Endothelial cell (in vitro differentiated cells): ENCODE measurements at places on chromosomes 6 and 20. TPM values are rescaled to one million over a fixed set of nuclear protein-coding genes. Genes with fewer than 3 reads are reported as not detected.
A peak's percentile ranks its signal among the peaks of the same experiment; 100 is the strongest.

- DNase-seq = no peak
- H3K27me3 ChIP-seq = no peaks in the 10 kb centered on the region
- peaks cover 3% of the 10 kb centered on the region for H3K4me1 ChIP-seq
- H3K4me3 ChIP-seq = no peak overlapping the region
Observed at GRCh38 chr6:128403618-128404444, 116.6 kb downstream of the PTPRK start.

- no peaks in the 10 kb centered on the region for H3K4me1 ChIP-seq
- no peaks in the 10 kb centered on the region for H3K36me3 ChIP-seq
- H3K4me3 ChIP-seq = no peak overlapping the region
- no peak overlapping the region for H3K27ac ChIP-seq
- H3K27me3 ChIP-seq = no peaks in the 10 kb centered on the region
Observed at GRCh38 chr6:45686841-45687569, 309.3 kb upstream of the SUPT3H start.

GRCh38 chr6:37173493-37174195 lies 3.7 kb downstream of the PIM1 start:
- H3K27ac ChIP-seq = no peak overlapping the region
- DNase-seq = no peak
- H3K36me3 ChIP-seq = peaks cover 13% of the 10 kb centered on the region

DNA sequence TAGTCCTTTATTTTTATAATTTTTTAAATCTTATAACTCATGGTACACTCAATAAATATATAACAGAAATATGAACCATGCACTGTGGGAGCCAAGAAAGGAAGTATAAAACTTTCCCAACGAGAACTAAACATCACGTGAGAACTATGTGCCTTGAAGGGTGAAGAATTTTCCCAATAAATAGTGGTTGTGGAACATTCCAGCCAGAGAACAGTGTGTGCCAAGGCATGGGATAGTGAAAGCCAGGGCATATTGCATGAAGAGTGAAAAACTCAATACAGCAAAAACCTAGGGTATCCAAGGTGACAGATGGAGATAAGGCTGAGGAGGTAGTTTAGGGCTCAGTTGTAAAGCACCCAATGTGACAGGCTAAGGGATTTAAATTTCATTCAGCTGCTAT lies 86.1 kb downstream of the SIM1 start:
- no peak overlapping the region for H3K4me3 ChIP-seq
- H3K27ac ChIP-seq = no peak overlapping the region
- H3K36me3 ChIP-seq = no peaks in the 10 kb centered on the region

- H3K4me1 ChIP-seq = peaks cover 2% of the 10 kb centered on the region
- H3K27me3 ChIP-seq = no peaks in the 10 kb centered on the region
- no peak for DNase-seq
- H3K4me3 ChIP-seq = no peak overlapping the region
- H3K27ac ChIP-seq = no peak overlapping the region
Observed at GRCh38 chr6:52133324-52133723, 45.9 kb upstream of the PKHD1 start.

- no peak overlapping the region for H3K27ac ChIP-seq
- H3K4me3 ChIP-seq = no peak overlapping the region
- no peaks in the 10 kb centered on the region for H3K36me3 ChIP-seq
- no peaks in the 10 kb centered on the region for H3K4me1 ChIP-seq
- H3K27me3 ChIP-seq = no peaks in the 10 kb centered on the region
Observed at GRCh38 chr20:14830899-14831298, 493.5 kb upstream of the FLRT3 start.

GRCh38 chr20:846894-847278 lies 13.4 kb downstream of the FAM110A start:
- peaks cover 27% of the 10 kb centered on the region for H3K4me1 ChIP-seq
- H3K4me3 ChIP-seq = no peak overlapping the region
- no peaks in the 10 kb centered on the region for H3K36me3 ChIP-seq
- peaks cover 3% of the 10 kb centered on the region for H3K27me3 ChIP-seq

- peaks cover 2% of the 10 kb centered on the region for H3K27me3 ChIP-seq
- H3K4me1 ChIP-seq = peaks cover 6% of the 10 kb centered on the region
- DNase-seq = no peak
- H3K4me3 ChIP-seq = no peak overlapping the region
Observed at GRCh38 chr6:33888664-33889200, 84.9 kb upstream of the MLN start.

- no peak overlapping the region for H3K4me3 ChIP-seq
- H3K27ac ChIP-seq = peak overlapping the region; percentile 18
- H3K4me1 ChIP-seq = peaks cover 9% of the 10 kb centered on the region
- H3K36me3 ChIP-seq = peaks cover 14% of the 10 kb centered on the region
Observed at GRCh38 chr6:35079311-35080000, 61.7 kb downstream of the TCP11 start.

DNA sequence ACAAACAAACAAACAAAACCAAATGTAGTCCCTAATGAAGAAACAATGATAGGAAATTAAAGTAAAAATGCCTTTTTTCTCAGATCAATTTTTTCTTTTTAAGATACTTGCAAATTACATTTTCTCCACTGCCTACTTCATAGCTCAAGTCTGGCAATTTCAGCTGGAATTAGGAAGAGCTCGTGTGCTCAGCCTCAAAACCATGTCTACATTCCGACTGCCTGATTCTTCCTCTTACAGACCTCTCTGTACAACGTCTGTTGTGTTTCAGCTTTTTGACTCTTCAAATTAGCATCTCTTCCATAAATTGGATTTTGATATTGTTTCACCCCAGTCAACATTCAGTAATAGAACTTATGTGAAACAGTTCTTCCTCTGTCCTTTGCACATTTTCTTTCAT lies 9.3 kb upstream of the EDN1 start:
- H3K27ac ChIP-seq = no peak overlapping the region
- H3K4me3 ChIP-seq = no peak overlapping the region
- no peak for DNase-seq
- no peaks in the 10 kb centered on the region for H3K36me3 ChIP-seq
- no peaks in the 10 kb centered on the region for H3K27me3 ChIP-seq

- DNase-seq = no peak
- H3K36me3 ChIP-seq = no peaks in the 10 kb centered on the region
- H3K4me3 ChIP-seq = no peak overlapping the region
- H3K27me3 ChIP-seq = peaks cover 1% of the 10 kb centered on the region
- H3K4me1 ChIP-seq = peaks cover 17% of the 10 kb centered on the region
Observed at GRCh38 chr6:40685862-40686261, 98.7 kb upstream of the LRFN2 start.

DNA sequence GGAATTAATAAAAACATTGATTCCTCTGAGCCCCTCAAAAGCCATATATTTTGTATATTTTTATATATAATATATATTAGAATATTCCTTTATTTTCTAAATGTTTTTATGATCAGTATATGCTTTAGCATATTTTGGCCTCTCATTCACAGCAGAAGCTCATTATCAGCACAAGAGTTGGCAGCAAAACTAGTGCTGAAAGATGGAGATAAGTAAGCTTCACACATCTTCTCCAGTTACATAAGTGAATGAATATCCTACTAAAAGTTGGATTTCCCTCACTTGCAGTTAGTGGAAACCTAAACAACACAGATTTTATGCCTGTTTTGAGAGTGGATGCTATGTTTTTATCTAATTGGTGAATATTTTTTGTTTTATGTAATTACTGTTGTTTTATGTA lies 1303.8 kb upstream of the ADGRB3 start:
- H3K4me3 ChIP-seq = no peak overlapping the region
- no peak overlapping the region for H3K27ac ChIP-seq
- H3K36me3 ChIP-seq = no peaks in the 10 kb centered on the region

GRCh38 chr6:12968290-12968689 lies 251.7 kb downstream of the PHACTR1 start:
- H3K27me3 ChIP-seq = no peaks in the 10 kb centered on the region
- no peak overlapping the region for H3K4me3 ChIP-seq
- no peak for DNase-seq
- H3K36me3 ChIP-seq = peaks cover 7% of the 10 kb centered on the region
- no peak overlapping the region for H3K27ac ChIP-seq

DNA sequence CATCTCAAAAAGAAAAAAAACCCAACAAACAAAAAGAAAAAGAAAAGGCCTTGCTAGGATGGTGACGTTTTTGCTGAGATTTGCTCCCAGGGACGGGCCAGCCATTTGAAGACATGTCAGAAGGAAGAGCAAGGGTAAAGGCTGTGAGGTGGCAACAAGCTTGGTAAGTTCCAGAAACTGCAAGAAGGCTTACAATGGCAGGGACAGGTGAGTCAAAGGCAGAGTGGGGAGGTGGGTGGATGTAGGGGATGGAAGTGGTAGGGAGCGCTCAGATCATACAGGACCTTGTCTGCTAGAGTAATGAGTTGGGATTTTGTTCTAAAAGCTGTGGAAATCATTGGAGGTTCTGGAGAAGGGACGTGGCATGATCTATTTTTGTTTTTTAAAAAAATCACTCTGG lies 4.3 kb downstream of the KIF3B start:
- no peak for DNase-seq
- peaks cover 8% of the 10 kb centered on the region for H3K36me3 ChIP-seq
- peaks cover 16% of the 10 kb centered on the region for H3K4me1 ChIP-seq
- H3K27ac ChIP-seq = peak overlapping the region; percentile 55

- no peaks in the 10 kb centered on the region for H3K27me3 ChIP-seq
- no peak overlapping the region for H3K4me3 ChIP-seq
- no peaks in the 10 kb centered on the region for H3K36me3 ChIP-seq
- DNase-seq = no peak
- no peaks in the 10 kb centered on the region for H3K4me1 ChIP-seq
Observed at GRCh38 chr20:49456646-49457045, 25.8 kb downstream of the KCNB1 start.

DNA sequence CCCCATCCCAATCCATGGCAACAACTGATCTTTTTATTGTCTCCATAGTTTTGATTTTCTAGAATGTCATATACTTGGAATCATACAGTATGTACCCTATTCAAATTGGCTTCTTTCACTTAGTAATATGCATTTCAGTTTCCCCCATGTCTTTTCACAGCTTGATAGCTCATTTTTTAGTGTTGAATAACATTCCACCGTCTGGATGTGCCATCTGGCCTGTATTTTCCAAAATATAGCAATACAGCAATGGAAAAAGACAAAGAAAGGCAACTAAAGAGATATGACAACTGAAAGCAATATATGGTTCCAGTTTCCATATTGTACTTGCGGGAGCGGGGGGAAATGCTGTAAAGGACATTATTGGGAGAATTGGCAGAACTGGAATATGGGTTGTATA lies 166.4 kb upstream of the NT5E start:
- H3K4me1 ChIP-seq = no peaks in the 10 kb centered on the region
- H3K36me3 ChIP-seq = no peaks in the 10 kb centered on the region
- H3K27ac ChIP-seq = no peak overlapping the region
- H3K4me3 ChIP-seq = no peak overlapping the region
- no peak for DNase-seq

DNA sequence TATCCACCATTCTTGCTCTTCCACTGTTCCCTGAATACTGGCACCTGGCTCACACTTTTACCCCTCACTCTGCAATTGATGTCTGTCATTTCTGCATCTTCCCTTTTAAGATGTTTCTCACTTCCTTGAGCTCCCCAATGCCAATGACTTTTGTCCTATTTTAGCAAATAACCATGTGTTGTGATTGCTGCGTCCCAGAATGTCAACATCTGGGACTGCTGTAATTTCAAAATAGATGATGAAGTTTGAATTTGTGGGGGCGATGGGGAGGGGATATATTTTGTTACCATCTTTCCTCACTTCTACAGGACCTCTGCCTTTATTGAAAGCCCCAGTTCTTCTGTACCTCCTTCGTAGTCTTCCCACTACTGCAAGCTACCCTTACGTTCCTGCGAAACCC lies 40.0 kb upstream of the ADGRF5 start:
- H3K4me3 ChIP-seq = no peak overlapping the region
- H3K4me1 ChIP-seq = peaks cover 22% of the 10 kb centered on the region
- no peak overlapping the region for H3K27ac ChIP-seq
- DNase-seq = no peak
- no peaks in the 10 kb centered on the region for H3K27me3 ChIP-seq

DNA sequence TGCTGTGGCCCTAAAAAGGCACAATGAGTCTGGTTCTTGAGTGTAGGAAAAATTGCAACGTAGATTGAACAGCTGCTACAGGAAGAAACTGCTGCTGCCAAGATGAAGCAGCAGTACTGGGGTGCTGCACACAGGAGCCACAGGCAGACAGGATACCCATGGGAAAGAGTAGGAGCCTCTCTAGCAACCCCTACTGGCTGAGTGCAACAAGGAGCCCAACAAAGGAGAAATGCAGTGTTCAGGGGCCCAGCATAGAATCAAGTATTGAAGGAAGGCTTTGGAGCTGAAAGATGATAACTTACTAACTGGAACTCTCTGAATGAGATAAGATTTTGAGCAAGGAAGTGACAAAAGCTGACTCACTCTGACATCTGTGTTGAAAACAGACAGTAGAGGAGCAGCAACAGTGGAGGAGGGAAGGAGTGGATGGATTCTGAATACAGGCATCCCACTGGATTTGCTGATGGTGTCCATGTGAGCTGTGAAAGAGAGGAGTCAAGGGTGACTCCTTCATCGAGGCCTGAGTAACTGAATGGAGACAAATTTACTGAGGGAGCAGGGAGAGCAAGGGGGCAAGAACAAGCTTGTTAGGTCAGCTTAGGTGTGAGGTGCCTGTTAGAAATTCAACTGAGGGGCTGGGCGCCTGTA lies 534.7 kb upstream of the JARID2 start:
- H3K27me3 ChIP-seq = no peaks in the 10 kb centered on the region
- H3K4me1 ChIP-seq = peaks cover 5% of the 10 kb centered on the region
- H3K4me3 ChIP-seq = no peak overlapping the region
- H3K36me3 ChIP-seq = no peaks in the 10 kb centered on the region
- H3K27ac ChIP-seq = no peak overlapping the region

- no peak overlapping the region for H3K27ac ChIP-seq
- H3K4me3 ChIP-seq = no peak overlapping the region
- peaks cover 3% of the 10 kb centered on the region for H3K36me3 ChIP-seq
- H3K27me3 ChIP-seq = peaks cover 4% of the 10 kb centered on the region
- DNase-seq = no peak
- peaks cover 24% of the 10 kb centered on the region for H3K4me1 ChIP-seq
Observed at GRCh38 chr6:157280947-157281346, 42.4 kb downstream of the TMEM242 start.

DNA sequence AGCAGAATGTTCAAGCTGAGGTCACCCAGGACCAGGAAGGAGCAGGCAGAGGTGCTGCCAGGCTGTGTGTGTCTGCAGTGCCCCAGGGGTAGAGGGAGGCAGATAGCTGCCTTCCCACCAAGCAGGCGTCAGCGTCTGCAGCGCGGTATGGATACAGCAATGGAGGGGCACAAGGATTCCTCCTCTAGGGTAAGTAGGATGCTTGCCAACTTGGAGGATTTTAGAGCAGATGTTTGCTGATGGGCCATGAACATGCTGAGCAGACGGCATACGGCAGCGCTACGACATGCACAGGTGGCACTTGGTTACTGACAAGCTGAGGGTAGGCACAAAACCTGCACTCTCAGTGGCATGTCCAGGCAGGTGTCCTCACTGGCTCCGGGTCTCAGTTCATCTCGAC lies 48.1 kb downstream of the PSMG4 start:
- H3K27ac ChIP-seq = no peak overlapping the region
- no peak for DNase-seq
- peaks cover 2% of the 10 kb centered on the region for H3K4me1 ChIP-seq
- H3K27me3 ChIP-seq = peaks cover 6% of the 10 kb centered on the region
- H3K4me3 ChIP-seq = no peak overlapping the region

The ADGRB3 gene
- total RNA-seq = 2.4 TPM

The COL12A1 gene
- total RNA-seq = 6.3 TPM

The RIPOR2 gene
- 1.1 TPM for total RNA-seq

The TGIF2 gene
- 43.7 TPM for total RNA-seq

The AGER gene
- 42.2 TPM for total RNA-seq

The SMLR1 gene
- total RNA-seq = not detected

The RSPO3 gene
- total RNA-seq = 0.59 TPM

The FAM162B gene
- total RNA-seq = 1.5 TPM

The TSHZ2 gene
- 2.3 TPM for total RNA-seq

The SNAI1 gene
- total RNA-seq = 26.4 TPM

The MYO6 gene
- total RNA-seq = 135 TPM
